ENCODE measurements at places on chromosomes 16 and 17. TPM values are rescaled to one million over a fixed set of nuclear protein-coding genes. Genes with fewer than 3 reads are reported as not detected.

DNA sequence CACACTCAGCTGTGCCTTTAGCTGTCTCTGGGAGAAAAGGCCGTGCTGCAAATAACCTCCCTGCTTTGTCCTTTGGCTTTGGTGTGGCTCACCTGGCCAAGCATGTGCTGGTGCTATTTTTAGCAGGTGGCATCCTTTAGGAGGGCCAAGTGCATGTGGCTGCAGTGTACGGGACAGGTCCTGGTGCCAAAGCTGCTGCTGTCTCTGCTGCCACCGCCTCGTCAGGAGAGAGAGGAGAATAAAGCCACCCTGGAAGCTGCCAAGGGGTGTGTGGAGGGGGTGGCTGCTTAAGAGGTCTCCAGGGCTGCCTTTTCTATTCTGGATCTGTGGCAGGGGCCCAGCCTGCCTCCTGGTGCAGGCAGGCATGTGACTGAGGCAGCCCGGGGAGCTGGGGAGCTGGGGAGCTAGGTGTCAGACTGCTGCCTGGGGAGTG lies 6.2 kb downstream of the AKAP1 start:
- no peak for DNase-seq

GRCh38 chr16:23068079-23068736 lies 81.0 kb downstream of the USP31 start:
- DNase-seq: no peak

DNA sequence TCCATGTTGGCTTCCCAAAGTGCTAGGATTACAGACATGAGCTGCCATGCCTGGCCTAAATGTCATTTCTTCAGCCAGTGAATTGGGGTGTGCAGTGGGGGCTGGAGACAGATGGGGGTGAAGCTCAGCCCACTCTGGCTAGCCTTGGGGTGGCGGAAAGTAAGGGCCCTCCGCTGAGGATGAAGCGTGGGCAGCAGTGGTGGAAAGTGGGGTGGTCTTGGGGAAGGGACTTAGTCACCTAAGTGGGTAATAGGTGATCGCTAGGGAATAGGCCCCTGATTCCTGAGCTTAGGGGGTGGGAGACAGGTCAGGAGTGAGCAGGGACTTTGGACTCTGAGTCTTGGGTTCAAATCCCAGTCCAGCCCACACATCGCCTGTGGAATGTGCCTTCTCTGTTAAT lies 2.2 kb downstream of the LLGL1 start:
- no peak for DNase-seq

DNA sequence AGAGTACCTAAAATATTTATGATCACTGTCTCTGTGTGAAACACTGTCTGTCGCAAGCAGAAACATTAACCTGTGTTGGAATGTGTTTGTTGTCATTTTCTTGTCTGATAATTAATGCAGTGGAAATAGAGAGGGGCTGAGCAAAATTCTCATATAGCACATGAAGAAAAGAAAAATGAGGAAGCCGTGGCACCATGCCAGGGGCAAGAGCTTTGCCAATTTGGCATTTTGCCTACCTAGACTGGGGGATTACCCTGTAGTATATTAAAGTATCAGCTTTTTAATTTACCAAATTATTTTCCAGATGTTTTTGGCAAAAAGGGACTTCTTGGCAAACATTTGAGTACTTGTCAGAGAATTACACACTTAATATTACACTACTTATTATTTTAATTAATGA lies 1326.6 kb upstream of the GOT2 start:
- no peak for DNase-seq

GRCh38 chr17:77315551-77316190 lies 174.9 kb downstream of the SEC14L1 start:
- DNase-seq: no peak

GRCh38 chr16:56401482-56401881 lies 23.9 kb downstream of the AMFR start:
- no peak for DNase-seq

- no peak for DNase-seq
Observed at GRCh38 chr16:85637808-85638647, 24.9 kb downstream of the GSE1 start.

- DNase-seq: no peak
Observed at GRCh38 chr17:17641621-17642409, 39.4 kb upstream of the RAI1 start.

- no peak for DNase-seq
Observed at GRCh38 chr17:18257268-18257981, 1.1 kb downstream of the FLII start.

DNA sequence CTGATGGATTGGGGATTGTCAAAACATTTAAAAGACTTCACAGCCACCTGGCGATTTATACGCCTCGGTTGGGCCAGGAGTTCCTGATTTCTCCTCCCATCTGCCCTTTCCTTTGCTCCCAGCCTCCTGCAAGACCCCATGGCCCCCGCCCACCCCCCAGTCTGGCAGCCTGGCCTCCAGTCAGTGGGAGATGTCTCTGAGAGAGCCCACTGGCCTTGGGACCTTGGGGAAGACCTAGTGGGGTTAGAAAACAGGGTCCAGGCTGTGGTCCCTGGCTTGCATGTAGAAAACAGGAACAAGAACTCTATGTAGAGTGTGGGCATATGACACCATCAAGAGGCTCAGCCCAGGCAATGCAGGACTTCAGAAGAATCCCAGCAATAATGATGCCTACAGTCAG lies 209.4 kb upstream of the C16orf82 start:
- no peak for DNase-seq

DNA sequence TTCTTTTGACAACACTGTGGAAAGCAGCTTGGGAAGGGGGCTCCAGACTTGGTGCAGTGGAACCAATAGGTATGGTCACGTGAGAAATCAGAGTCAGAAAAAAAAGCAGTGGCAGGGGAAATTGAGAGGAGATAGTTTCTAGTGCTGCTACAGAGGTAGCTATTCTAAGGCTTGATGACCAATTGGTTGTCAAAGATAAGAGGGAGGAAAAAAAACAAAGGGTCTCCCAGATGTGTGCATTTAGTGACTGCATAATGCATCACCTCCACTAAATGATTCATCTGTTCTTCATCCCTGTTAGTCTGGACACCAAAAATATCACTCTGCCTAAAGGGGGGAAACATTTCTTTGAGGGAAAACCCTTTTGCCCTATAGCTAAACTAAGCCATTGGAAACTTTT lies 56.5 kb downstream of the PIGL start:
- peak; percentile 13 for DNase-seq

- no peak for DNase-seq
Observed at GRCh38 chr17:33229499-33229898, 63.6 kb downstream of the ASIC2 start.

DNA sequence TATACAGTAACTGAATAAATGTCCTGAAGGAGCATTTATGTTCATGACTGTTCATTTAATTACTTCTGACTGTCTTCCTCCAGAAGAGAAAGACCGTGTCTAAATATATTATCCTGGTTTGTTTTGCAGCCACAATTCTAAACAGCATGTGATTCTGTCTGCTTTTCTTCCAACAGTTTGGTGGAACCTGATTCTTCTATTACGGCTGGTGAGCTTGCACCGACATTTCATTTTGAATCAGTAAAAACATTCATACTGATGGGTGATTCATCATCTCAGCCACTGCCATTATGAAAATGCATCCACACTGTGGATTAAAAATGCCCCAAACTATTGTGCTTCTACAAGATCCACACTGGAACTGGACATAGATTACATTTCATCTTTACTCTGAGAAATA lies 16.9 kb downstream of the KNOP1 start:
- no peak for DNase-seq

The PIK3R6 gene
- 0.02 TPM for polyA plus RNA-seq

The FBXL16 gene
- 3.0 TPM for polyA plus RNA-seq

The TP53TG3E gene
- polyA plus RNA-seq: not detected

The SAMD14 gene
- polyA plus RNA-seq: 0.02 TPM

The AHSP gene
- polyA plus RNA-seq: not detected

The DNAH3 gene
- polyA plus RNA-seq: 1.2 TPM

The CPNE7 gene
- 12.4 TPM for polyA plus RNA-seq

Measured in keratinocyte (primary cell).